Activated CD4-positive, alpha-beta T cell treated with anti-CD3 and anti-CD28 coated beads, Interleukin-2, Interleukin-4, amounts not matched to agents 100 ng/mL and 50 ng/mL, durations not matched to agents 16 hours and 8 hours (primary cell): ENCODE measurements at places on chromosomes 5 and 9.

DNA sequence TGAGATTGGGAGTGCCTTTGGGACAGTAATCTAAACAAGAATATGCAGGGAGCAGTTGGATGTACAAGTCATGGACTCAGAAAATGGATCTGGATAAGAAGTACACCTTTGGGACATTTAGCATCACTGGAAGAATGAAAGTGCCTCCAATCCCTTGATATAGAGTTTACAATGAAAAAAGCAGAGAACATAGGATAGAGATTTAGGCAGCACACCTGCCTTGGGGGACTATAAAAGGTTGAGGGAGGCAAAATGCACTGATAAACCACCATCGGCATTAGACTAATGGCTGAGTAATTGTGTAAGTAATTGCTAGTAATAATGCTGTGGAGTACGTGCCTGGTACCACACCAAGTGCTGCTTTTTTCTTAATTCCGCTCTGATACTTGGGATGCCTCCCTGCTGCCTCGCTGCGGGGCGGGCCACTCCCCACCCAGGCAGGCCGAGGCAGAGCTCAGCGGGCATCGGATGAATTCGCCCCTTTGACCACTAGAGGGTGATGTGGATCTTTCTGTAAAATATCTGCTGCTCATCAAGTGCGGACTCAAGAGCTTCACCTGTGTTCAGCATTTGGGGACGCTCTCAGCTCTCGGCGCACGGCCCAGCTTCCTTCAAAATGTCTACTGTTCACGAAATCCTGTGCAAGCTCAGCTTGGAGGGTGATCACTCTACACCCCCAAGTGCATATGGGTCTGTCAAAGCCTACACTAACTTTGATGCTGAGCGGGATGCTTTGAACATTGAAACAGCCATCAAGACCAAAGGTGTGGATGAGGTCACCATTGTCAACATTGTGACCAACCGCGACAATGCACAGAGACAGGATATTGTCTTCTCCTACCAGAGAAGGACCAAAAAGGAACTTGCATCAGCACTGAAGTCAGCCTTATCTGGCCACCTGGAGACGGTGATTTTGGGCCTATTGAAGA is 99.9 kb downstream of the ANKRD18B start:
- peak; percentile 84 for DNase-seq

DNA sequence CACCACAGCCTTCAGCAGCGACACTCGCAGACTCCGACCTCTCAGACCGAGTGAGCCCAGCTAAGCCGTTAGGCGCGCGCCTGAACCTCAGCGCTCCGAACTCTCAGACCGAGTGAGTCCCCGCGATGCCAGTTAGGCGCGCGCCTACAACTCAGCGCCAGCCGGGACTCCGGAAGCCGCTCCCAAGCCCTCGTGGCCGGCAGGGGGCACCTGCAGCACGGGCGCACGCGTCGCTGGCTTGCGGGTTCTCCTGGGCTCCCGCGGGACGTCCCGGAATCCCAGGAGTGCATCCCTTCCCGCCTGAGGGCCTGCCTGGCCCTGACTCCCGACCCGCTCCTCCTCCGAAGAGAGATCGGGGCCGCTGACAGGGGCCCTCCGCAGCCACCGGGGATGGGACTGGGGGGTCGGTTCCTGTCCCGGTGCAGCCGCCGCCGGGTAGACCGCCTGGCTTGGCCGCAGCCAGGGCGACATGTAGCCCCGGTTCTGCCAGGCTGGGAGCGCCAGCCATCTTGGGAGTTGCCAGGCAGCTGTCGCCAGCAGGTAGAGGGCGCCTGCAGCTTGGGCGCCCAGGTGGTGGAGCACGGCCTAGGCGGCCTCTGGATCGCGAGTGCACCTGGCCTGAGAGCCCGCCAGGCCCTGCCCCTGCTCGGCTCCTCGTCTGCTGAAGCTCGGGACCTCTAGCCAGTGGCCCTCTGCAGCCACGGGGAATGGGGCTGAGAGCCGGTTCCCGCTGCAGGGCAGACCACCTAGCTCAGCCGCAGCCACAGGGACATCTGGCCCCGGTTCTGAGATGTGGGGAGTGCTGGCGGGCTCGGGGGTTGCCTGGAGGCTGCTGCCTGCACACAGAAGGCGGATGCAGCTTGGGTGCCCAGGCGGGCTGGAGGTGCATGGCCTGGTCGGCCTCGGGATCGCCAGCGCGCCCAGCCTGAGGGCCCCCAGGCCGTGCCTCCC is at the start of gene ANKRD18A:
Gene ANKRD18A (minus strand): TSS at position 114 of the 951 bp plus-strand sequence. CDS start 311 bp downstream, outside the sequence.
- DNase-seq = peak; percentile 75

GRCh38 chr5:88678770-88679381 is 204.1 kb downstream of the MEF2C start:
- DNase-seq = no peak

GRCh38 chr5:173885475-173886010 is 2.6 kb upstream of the CPEB4 start:
- DNase-seq = no peak

GRCh38 chr5:170557314-170557713 is 53.5 kb downstream of the KCNIP1 start:
- DNase-seq = no peak

GRCh38 chr5:167001246-167001645 is 1290.2 kb upstream of the WWC1 start:
- no peak for DNase-seq

- DNase-seq = no peak
These were observed 26.6 kb downstream of the ENHO start for GRCh38 chr9:34496149-34496712.

GRCh38 chr5:32460702-32461101 is 16.2 kb upstream of the ZFR start:
- DNase-seq = no peak
